ENCODE measurements at places on chromosomes 7 and 10.

- no peak for DNase-seq
These were observed 676 bp downstream of the PLAC9 start for GRCh38 chr10:80133206-80133605.

- no peak for DNase-seq
These were observed 1074.2 kb upstream of the C7orf33 start for GRCh38 chr7:147516391-147516790.

DNA sequence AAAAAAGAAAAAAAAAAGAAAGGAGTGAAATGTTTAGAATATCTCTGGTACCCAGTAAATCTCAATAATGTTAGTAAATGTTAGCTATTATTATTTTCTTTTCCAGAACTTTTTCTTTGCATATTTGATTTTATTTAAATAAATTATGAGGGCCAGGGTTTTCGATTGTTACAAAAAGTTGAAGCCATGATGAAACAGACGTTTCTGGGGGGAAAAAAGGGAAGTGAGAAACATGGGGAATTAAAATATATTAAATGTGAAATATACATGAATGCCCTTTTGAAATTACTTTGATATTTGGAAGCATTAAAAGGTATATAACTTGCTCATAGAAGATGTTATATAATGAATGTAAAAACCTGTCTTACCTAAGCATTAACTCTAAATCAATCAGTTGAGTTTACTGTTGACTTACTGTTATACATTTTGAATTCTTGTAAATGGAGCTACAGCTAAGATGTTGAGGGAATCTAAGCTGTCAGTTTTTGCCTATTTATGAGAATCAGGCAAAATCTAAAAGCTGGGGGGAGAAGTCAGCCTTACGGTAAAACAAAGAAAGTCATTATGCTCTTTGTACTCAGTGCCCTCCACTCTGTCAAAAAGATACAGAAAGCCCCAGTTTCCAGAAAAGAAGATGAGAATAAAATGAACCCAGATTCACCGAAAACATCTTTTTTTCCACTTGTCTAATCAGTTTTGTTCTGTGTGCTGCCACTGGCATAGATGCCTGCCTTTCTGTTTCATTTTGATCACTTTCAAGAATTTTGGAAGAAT is 30.0 kb upstream of the KDM7A start:
- DNase-seq = no peak

DNA sequence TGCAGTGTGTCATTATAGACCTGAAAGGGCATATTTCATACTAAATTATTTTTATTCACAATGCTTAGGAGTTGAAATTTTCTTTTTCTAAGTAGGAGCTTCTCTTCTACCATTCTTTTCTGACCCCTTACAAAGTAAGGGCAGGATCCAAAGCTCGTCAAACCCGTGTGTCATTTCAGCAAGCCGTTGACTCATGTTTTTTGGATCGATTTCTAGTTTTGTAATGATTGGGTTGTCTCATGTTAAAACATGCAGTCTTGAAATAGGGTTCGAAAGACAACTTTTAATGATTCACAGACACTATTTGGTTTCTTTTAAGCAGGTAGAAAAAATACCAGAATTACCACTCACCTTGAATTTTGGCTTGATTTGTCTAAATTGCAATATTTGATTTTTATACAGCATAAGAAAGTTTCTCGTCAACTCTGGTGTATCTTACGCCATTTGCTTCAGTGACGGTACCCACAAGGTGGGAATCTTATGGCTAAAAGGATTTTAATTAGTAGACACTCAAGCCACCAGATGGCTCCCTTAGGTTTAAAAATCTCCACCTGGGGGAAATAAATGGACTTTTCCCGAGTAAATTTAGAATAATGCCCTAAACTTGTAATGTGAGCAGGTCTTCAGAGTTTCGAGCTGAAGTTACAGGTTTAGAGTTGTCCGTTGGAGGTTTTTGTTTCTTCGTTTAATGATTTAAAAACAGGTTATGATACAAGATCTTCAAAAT is 283.4 kb downstream of the CCDC3 start:
- DNase-seq = no peak

- DNase-seq = no peak
These were observed 13.5 kb downstream of the BHLHA15 start for GRCh38 chr7:98224701-98225181.

- DNase-seq = no peak
These were observed 128.4 kb downstream of the GRK5 start for GRCh38 chr10:119335671-119336353.

- DNase-seq = no peak
These were observed 45.3 kb downstream of the PDLIM1 start for GRCh38 chr10:95245425-95246055.

- no peak for DNase-seq
These were observed 102.6 kb downstream of the PARP12 start for GRCh38 chr7:139960157-139960556.

- DNase-seq = no peak
These were observed 143.2 kb upstream of the MEOX2 start for GRCh38 chr7:15829691-15830090.

DNA sequence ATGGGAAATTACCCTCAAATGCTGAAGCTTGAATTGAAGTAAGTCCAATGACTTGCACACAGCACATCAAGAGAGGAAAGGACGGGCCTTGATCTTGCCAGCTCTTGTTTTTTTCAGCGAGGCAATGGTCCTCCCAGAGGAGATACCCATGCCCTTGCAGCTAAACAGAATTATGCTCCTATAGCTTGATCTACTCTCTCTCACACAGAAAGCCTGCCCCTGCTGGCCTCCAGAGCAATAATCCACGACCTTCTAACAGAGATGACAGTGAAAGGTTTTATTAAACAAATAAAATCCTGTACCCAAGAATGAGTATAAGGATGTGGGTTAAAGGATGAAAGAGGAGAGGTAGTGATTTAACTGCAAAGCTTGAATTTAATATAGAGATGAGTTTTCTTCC is 268.0 kb downstream of the ADRA2A start:
- no peak for DNase-seq

DNA sequence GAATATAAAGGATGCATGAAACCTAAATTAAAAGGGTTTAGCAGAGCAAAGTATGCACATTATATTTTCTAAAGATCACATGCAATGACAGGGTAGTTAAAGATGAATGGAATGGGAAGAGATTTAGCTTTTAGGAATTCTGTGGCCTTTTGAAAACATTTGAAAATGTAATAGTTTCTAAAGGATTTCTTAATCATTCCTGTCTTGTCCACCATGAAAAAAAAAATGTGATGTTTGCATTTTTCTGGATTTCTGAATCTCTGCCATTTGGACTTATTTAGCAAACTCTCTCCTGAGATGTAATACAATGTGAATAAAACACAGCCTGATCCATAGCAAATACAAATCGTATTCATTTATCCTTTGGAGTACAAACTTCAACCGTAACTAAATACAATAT is 126.6 kb upstream of the RAB11FIP2 start:
- peak; percentile 25 for DNase-seq

DNA sequence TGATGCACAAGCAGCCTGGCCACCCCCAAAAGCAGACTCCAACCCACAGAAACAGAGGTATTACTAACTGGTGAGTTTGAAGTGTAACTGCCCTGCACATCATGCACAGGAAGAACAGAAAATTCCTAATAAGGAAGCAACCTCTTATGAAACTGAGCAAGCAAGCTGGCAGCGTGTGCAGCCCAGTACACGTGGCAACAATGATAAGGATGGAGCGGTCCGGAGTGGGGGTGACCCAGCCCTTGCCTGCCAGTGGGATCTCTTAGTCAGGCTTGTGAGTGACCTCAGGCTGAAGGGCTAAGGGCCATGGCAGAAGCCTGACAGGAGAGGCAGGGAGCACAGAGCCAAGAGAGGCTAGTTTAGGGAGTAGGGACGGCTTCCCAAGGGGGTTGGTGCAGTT is 22.1 kb upstream of the AOAH start:
- DNase-seq = no peak

DNA sequence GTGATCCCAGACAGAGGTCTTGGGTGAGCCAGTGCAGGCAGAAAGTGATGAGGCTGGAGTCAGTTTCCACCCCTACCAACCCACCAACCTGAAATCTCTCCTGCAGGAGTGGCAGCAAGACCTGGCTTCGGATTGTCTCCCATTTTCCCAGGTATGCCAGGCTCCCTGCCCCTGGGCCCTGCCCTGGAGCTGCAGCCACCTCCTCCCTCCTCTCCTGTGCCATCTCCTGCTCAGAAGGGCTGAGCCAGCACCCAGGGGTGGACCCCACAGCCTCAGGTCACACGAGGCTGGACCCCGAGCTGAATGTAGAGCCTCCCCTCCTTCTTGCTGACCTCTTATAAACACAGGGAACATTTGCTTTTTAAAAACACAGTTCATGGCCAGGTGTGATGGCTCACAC is 17.0 kb upstream of the LIMK1 start:
- no peak for DNase-seq

Measured in GM04504 (cell line).